Head of caudate nucleus (tissue), 42 donors: ENCODE measurements at places on chromosomes 5 and 9.

- no peak for DNase-seq
Observed at GRCh38 chr5:10746711-10747110, 14.3 kb downstream of the DAP start.

GRCh38 chr9:120833325-120833724, 9.4 kb downstream of the PSMD5 start:
- no peak for DNase-seq

DNA sequence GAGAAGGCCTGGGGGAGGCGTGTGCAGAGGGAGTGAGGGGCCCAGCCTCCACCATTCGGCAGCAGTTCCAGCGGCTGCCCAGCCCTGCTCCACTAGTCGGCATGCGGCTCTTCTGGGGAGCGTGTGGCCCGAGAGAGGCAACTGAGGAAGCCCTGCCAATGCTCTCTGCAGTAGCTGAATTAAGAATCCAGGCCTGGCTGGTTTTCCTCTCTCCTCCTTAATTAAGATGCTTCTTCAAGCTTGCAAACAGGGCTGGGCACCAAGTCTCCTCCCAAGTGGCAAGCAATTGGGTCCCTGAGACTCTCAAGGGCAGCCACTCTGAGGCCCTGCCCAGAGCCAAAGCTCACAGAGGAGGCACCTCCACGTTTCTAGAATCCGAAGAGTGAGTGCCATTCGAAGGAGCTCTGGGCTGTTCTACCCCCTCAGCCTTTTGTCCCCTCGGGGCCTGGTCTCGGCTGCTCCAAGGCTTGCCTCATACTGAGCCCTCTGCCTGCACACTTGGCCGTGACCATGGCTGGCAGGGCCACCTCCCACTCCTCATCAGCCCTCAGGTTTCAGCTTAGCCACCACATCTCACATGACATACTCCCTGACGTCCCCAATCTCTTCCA, 75.4 kb upstream of the LRRTM2 start:
- DNase-seq, result peak; percentile 55

DNA sequence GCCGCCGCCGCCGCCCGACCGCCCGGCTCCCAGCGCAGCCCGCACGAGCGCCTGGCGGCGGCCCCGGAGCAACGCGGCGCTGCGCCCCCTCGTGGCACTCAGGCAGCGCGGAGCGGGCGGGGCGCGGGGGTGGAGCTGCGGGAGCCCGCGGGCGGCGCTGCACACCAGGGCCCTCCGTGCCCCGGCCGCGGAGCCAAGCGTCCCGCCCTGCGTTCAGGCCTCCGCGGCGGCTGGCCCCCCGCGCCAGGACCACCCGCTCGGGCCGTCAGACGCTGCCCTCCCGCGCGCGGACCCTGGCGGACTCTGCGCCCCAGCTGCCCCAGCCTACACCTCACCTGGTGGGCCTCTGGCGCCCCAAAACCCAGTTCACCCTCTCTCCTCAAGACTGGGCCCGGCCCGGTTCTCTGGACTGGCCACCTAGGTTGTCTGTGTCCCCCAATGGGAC, at the start of gene RASGEF1C:
TSS of gene RASGEF1C (minus strand) at position 75 of the 445 bp plus-strand sequence. CDS start 71,159 bp downstream, outside the sequence.
- peak; percentile 70 for DNase-seq
